ENCODE measurements at places on chromosomes 3 and 15. TPM values are rescaled to one million over a fixed set of nuclear protein-coding genes. Genes with fewer than 3 reads are reported as not detected.

The RBPMS2 gene
- total RNA-seq, result 3.6 TPM

The CACNA2D3 gene
- 6.7 TPM for total RNA-seq

DNA sequence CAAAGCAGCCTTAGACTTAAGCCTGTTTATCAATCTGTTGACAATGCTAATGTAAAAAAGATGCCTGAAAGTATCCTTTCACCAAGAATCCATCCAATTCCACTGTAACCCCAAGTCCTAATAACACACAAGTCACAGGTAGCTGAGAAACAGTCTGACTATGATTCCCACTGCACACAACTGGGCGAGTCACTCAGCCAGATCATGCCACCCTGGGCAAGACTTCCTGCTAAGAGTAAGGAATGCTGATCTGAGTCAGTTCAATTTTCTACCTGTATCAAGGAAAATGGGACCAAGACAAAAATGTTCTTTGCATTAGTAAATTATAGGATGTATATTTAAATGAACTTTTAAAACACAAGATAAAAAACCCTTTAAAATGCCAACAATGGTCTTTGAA is 33.3 kb downstream of the NPTN start:
- H3K27me3 ChIP-seq, result no peaks in the 10 kb centered on the region
- H3K27ac ChIP-seq, result no peak overlapping the region
- H3K4me1 ChIP-seq, result peaks cover 81% of the 10 kb centered on the region
- no peaks in the 10 kb centered on the region for H3K36me3 ChIP-seq

GRCh38 chr15:80162059-80162554 is 9.3 kb downstream of the FAH start:
- no peaks in the 10 kb centered on the region for H3K27me3 ChIP-seq
- H3K4me3 ChIP-seq, result no peak overlapping the region
- no peak for DNase-seq
- H3K36me3 ChIP-seq, result no peaks in the 10 kb centered on the region
- no peak overlapping the region for H3K27ac ChIP-seq

DNA sequence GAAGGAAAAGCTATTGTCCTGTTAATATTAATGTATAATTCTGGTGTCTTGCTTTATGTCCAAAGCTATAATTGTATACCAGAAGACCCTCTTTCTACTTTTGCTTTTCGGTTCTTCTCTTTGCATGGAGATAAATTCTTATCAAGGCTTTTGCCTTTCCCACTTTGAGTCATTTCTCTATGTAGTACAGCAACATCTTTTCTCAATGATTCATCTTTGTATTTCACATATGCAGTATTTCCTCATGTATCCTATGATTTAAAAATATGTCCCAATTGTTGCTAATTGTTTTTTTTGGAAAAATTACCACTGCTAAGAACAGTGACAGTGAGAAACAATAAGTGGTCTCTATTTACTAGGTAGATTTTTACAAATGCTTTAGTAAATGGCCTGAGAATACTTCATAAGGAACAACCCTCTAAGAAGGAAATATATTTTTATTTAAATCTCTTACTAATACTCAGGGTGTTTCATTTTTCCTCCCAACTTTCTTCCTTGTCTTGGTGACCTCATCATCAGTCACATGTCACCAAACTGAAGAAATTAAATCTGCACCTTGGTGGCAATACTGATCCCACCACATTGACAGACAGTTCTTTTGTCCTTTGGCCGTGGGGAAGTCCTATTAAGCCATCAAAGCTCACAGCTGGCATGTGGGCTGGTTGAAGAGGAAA is 290.6 kb downstream of the SATB1 start:
- H3K27me3 ChIP-seq, result no peaks in the 10 kb centered on the region

The GCNT3 gene
- not detected for total RNA-seq

DNA sequence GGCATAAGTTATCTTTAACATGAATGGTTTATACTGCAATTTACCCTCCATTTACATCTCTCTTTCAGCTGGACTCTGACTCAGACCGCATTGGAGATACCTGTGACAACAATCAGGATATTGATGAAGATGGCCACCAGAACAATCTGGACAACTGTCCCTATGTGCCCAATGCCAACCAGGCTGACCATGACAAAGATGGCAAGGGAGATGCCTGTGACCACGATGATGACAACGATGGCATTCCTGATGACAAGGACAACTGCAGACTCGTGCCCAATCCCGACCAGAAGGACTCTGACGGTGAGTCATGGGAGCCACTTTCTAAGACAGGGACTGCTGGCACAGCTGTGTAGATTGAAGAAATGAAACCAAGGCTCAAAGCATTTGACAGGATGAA is 11.6 kb downstream of the THBS1 start:
- H3K4me1 ChIP-seq, result no peaks in the 10 kb centered on the region
- H3K36me3 ChIP-seq, result peaks cover 35% of the 10 kb centered on the region
- H3K27me3 ChIP-seq, result no peaks in the 10 kb centered on the region
- no peak for DNase-seq

DNA sequence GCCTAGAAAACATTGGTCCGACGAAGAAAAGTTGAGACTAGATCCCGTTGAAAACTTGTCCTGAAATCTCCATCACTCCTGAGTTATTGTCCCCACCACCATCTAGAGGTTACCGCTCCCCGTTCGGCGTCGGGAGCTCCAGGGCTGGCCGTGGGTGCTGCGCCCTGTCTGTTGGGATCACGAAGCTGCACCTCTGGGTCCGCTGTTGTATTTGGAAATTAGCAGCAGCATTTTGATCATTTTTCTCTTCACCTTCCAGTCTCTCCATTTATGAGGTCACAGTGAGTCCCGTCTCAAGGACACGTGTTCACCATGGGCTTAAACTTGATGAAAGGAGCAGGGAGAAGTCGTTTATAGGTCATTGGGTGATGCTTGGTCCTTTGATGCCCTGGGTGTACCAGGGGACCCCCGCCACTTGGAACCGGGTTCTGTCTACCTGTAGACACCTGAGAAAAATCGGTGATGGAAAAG is 565 bp downstream of the MANF start:
- peak overlapping the region; percentile 86 for H3K27ac ChIP-seq
- H3K27me3 ChIP-seq, result no peaks in the 10 kb centered on the region
- H3K36me3 ChIP-seq, result peaks cover 17% of the 10 kb centered on the region
- DNase-seq, result no peak

GRCh38 chr3:188126276-188126675 is 27.7 kb upstream of the LPP start:
- DNase-seq, result no peak
- H3K36me3 ChIP-seq, result no peaks in the 10 kb centered on the region
- peak overlapping the region; percentile 32 for H3K27ac ChIP-seq

The TM6SF1 gene
- total RNA-seq, result 23.4 TPM

DNA sequence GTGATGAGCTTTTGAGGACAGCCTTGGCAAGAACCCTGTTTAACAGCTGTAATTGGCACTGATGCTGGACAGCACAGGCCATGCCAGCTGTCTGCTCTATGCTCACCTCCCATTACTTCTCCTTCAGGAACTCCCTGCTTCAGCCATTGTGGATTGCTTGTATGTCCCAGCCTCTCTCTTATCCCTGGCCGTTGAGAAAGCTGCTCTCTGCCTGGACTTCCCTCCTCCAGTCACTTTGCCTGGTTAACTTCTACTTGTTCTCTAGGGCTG is 444.5 kb downstream of the EPHB1 start:
- H3K36me3 ChIP-seq, result no peaks in the 10 kb centered on the region
- no peak overlapping the region for H3K27ac ChIP-seq
- no peak for DNase-seq

DNA sequence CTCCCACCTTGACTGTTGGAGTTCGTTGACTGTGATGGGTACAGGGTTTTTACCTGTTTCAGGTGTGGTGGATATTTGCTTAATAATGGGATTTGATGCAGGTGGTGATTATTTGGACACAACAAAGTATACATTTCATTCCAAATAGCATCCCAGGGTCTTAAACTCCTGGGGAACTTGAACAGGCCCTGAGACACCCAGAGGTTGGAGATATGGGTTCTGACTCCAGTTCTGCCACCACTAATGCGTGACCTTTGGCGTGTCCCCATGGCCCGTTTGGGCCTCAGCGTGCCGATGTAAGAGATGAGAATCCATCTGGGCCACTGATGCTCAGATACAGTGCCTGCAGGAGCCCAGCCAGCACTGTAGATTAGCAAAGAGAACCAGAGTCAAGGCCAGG is 264.5 kb downstream of the EPHB1 start:
- no peak for DNase-seq
- no peak overlapping the region for H3K27ac ChIP-seq

- peak; percentile 69 for DNase-seq
- H3K27ac ChIP-seq, result peak within 1 kb of the TSS; percentile 33
- H3K27me3 ChIP-seq, result no peaks in the 10 kb centered on the region
- no peaks in the 10 kb centered on the region for H3K36me3 ChIP-seq
- H3K4me3 ChIP-seq, result peak within 1 kb of the TSS; percentile 80
These were observed at the start of gene THSD4 for GRCh38 chr15:71114887-71115566. THSD4 (plus strand) TSS chr15:71115471.

- H3K4me3 ChIP-seq, result peak overlapping the region; percentile 83
- H3K27me3 ChIP-seq, result no peaks in the 10 kb centered on the region
- no peaks in the 10 kb centered on the region for H3K36me3 ChIP-seq
These were observed 1.4 kb downstream of the SLC41A3 start for GRCh38 chr3:126082362-126083137.

- peaks cover 49% of the 10 kb centered on the region for H3K4me1 ChIP-seq
- no peaks in the 10 kb centered on the region for H3K27me3 ChIP-seq
- peak overlapping the region; percentile 0 for H3K4me3 ChIP-seq
- peak; percentile 59 for DNase-seq
- H3K27ac ChIP-seq, result peak overlapping the region; percentile 74
These were observed 13.5 kb downstream of the SLCO3A1 start for GRCh38 chr15:91866971-91867372.

DNA sequence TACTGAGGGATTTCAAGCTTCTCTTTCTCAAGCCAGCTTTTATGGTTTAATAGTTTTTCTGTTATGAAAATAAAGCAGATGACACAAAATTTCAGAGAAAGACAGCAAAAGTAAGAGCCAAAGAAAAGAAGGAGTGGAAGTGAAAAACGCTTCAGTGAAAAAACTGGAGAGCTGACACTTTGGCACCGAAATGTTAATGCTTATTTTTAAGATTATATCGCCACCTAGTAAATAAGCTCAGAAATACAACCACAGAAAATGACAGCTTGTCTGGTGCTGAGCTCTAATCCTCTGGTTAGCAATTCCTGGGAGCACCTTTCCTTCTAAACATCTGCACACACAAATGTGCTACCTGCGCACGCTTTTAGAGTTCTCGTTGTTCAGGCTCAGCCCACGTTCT is 101.6 kb downstream of the ZPLD1 start:
- no peak overlapping the region for H3K27ac ChIP-seq
- DNase-seq, result no peak
- no peaks in the 10 kb centered on the region for H3K36me3 ChIP-seq
- H3K4me1 ChIP-seq, result no peaks in the 10 kb centered on the region
- H3K27me3 ChIP-seq, result peaks cover 7% of the 10 kb centered on the region

DNA sequence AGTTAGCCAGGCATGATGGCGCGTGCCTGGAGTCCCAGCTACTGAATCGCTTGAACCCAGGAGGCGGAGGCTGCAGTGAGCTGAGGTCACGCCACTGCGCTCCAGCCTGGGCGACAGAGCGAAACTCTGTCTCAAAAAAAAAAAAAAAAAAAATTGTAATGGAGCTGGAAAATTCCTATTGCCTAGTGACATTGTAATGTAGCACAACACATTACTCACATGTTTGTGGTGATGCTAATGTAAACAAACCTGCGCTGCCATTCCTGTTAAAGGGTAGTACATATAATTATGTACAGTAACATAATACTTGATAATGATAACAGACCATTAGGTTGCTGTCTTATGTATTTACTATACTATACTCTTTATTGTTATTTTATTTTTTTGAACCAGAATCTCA is 39.1 kb downstream of the KNL1 start:
- H3K36me3 ChIP-seq, result no peaks in the 10 kb centered on the region
- no peak for DNase-seq
- H3K27me3 ChIP-seq, result no peaks in the 10 kb centered on the region

The SLC12A1 gene
- total RNA-seq, result not detected

DNA sequence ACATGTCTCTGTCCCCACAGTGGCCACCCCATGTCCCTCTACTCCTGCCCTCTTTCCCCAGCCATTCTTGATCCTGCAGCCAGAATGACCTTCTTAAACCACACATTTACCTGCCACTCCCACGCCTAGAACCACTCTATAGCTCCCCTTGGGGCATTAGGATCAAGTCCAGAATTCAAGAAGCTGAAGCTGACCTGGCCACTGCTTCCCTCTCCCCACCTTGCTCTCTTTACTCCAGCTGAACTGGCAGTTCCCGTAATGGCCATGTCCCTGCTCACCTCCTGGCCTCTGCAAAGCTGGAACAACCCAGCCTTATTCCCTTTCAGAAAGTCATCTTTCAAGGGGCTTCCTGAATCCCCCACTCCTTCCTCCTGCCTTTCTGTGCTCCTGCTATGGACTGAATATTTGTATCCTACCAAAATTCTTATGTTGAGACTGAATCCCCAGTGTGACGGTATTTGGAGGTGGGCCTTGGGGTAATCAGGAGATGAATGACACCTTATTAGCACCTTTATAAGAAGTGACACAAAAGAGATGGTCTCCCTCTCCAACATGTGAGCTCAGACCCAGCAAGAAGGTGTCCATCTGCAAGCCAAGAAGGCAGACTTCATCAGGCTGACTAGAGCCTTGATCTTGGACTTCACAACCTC is 3.8 kb downstream of the CSRNP1 start:
- H3K36me3 ChIP-seq, result no peaks in the 10 kb centered on the region
- H3K4me3 ChIP-seq, result peak overlapping the region; percentile 93
- H3K27ac ChIP-seq, result peak overlapping the region; percentile 99
- peaks cover 66% of the 10 kb centered on the region for H3K4me1 ChIP-seq
- no peaks in the 10 kb centered on the region for H3K27me3 ChIP-seq

- no peaks in the 10 kb centered on the region for H3K36me3 ChIP-seq
- DNase-seq, result no peak
- H3K4me3 ChIP-seq, result no peak overlapping the region
- H3K27ac ChIP-seq, result no peak overlapping the region
These were observed 283.2 kb upstream of the ROBO1 start for GRCh38 chr3:80050826-80051601.

The GPR87 gene
- not detected for total RNA-seq

DNA sequence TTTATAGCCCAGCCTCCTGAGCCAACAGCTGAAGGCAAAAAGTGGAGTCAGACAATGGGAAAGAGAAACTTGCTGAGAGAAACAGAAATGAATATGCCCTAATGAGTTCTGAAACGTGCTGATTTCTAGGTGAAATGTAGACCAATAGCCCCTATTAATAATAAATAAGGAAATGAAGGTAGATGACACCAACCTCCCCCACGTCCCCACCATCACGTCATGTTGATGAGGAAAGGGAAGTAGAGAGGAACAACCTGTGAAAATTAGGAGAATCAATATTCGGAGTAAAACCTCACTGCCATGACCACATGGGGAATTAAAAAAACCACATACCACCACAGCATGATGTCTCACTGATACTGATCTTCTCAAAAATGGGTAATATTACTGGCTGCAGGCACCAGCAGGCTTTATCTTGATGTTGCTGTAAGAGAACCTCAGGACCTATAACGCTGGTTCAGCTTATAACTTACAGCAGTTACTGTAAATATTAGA is 64.0 kb downstream of the KAT2B start:
- H3K4me3 ChIP-seq, result no peak overlapping the region
- H3K27me3 ChIP-seq, result no peaks in the 10 kb centered on the region
- H3K36me3 ChIP-seq, result peaks cover 19% of the 10 kb centered on the region
- no peaks in the 10 kb centered on the region for H3K4me1 ChIP-seq
- H3K27ac ChIP-seq, result no peak overlapping the region

The LSG1 gene
- 24.8 TPM for total RNA-seq

The ADAMTS7 gene
- 0.74 TPM for total RNA-seq

The SMAD6 gene
- 1.3 TPM for total RNA-seq

The ALPK3 gene
- total RNA-seq, result 245 TPM

GRCh38 chr3:36444909-36445308 is 64.6 kb downstream of the STAC start:
- H3K4me3 ChIP-seq, result no peak overlapping the region
- H3K4me1 ChIP-seq, result no peaks in the 10 kb centered on the region
- DNase-seq, result no peak
- H3K27me3 ChIP-seq, result no peaks in the 10 kb centered on the region
- H3K27ac ChIP-seq, result no peak overlapping the region
